ENCODE measurements at places on chromosomes 3 and 15. TPM values are rescaled to one million over a fixed set of nuclear protein-coding genes. Genes with fewer than 3 reads are reported as not detected.

DNA sequence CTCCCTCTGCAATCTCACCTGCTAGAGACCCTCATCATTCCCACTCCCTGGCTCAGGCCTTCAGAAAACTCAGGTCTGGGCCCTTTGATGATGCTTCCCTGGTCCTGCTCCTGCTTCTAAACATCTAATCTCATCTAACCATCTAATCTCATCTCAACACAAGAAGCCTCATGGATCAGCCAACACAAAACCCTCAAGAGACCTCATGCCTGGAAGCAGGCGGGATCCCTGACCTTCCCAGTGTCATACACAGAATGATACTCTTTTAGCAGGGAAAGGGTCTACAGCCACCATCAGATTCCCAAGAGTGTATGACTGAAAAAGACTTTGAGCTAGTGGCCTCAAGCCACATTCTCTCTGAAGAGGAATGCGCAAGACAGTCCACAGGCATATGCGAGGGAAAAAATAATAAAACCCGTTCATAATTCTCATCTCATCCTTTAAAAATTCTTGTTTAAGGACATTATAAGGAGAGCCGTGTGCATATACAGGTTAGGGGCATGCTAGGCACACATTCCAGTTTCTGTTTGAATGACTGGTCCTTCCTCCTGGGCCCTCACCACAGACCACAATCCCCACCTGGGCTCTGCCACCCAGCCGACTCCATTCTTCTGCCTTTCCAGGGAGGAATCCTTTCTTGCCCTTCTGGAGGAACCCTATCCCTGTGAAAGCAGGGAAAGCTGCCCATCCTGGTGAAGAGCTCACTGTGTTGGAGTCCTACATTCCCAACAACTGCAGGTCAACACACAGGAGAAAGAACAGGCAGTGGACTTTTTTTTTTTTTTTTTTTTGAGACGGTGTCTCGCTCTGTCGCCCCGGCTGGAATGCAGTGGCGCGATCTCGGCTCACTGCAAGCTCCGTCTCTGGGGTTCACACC is 2.2 kb downstream of the ZXDC start:
- H3K27me3 ChIP-seq, result no peaks in the 10 kb centered on the region
- peak overlapping the region; percentile 60 for H3K4me3 ChIP-seq
- H3K4me1 ChIP-seq, result peaks cover 28% of the 10 kb centered on the region
- DNase-seq, result peak; percentile 45
- peak overlapping the region; percentile 98 for H3K27ac ChIP-seq

GRCh38 chr15:90545095-90545494 is 15.4 kb downstream of the CRTC3 start:
- H3K36me3 ChIP-seq, result no peaks in the 10 kb centered on the region
- H3K27ac ChIP-seq, result no peak overlapping the region
- no peaks in the 10 kb centered on the region for H3K27me3 ChIP-seq
- DNase-seq, result no peak

Gene CHST2
- total RNA-seq, result 1.2 TPM

Gene IL20RB
- total RNA-seq, result 6.6 TPM

Gene CCDC54
- total RNA-seq, result not detected

Data from right lobe of liver (tissue), 6 donors.